ENCODE measurements at places on chromosomes 11 and 22.

GRCh38 chr22:44444341-44445306 lies 53.4 kb downstream of the RTL6 start:
- DNase-seq = no peak

GRCh38 chr11:61082931-61083531 lies 19.3 kb upstream of the CD5 start:
- no peak for DNase-seq

DNA sequence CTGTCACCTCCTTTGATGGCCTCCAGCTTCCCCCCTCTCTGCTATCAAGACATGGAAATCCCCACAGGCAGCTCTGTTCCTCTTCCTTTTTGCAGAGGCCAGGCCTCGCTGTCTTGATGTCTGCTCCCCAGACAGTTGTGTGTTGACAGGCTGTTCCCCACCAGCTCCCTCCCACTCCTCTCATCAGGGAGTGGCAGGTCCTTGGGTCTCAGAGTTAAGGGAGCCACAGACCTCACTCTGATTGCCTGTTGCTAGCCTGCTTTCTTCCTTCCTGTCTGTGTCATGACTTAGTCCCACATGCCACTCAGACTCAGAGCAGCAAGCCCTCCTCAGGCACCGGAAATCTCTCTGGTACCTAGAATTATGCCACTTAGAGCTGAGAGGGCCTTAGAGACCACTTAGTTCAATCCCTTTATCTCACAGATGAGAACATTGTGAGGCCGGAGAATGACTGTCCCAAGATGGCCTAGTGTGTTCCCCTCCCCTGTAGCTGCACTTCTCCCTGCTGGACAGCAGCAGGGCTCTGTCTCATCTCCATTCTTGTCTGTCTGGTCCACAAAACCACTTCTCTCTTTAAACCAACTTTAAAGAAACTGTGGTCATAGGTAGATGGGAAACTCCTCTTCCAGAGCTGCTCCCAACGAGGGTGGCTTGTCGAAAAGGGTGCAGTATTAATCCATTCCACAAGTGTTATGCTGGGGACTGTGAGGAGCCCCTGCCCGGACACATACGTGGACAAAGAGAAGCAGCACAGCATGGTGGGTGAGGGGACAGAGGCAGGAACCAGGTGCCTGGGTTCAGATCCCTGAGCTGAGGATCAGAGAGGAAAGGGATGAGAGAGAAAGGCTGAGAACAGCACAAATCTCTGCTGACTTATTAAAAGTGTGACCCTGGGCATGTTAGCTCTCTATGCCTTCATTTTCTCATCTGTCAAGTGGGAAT lies 4.2 kb downstream of the AMPD3 start:
- DNase-seq = no peak

DNA sequence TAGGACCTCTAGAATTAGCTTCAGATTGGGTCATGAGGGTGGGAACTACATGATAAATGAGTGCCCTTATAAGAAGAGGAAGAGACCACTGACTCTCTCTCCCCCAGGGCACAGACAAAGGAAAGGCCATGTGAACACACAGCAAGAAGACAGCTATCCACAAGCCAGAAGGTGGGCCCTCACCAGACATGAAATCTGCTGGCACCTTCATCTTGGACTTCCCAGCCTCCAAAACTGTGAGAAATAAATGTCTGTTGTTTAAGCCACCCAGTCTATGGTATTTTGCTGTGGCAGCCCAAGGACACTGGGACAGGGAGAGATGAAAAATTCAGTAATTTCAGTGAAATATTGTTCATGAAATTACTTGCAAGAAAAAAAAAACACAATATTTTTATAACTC lies 5.9 kb downstream of the RBFOX2 start:
- no peak for DNase-seq

DNA sequence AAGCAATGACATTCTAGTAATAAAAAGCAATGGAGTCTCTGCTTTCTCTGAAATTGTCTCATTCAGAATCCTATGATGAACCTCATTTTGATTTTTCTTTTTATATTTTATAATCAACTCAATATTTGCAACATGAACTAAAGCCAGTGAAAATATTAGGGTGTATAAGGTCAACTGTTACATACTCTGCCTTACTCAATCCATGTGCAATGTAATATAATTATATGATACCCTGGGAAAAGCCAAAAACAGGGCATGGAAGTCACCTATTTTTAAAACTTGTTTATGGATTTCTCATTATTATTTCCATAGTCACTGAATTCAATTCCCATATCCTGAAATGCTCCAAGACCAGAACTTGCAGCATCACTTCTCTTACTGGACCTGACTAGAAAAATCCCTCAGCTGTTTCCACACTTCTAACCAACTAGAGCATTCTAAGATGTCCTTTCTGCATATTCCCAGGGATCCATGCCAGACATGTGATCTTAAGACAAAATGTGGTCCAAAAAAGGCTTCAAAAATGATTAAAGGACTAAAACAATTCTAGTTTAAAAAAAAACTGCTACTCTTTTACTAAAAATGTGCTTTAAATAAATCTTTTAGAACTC lies 97.3 kb downstream of the GUCY1A2 start:
- DNase-seq = no peak

- DNase-seq = no peak
These were observed 4.0 kb downstream of the STIM1 start for GRCh38 chr11:3859373-3859881.

DNA sequence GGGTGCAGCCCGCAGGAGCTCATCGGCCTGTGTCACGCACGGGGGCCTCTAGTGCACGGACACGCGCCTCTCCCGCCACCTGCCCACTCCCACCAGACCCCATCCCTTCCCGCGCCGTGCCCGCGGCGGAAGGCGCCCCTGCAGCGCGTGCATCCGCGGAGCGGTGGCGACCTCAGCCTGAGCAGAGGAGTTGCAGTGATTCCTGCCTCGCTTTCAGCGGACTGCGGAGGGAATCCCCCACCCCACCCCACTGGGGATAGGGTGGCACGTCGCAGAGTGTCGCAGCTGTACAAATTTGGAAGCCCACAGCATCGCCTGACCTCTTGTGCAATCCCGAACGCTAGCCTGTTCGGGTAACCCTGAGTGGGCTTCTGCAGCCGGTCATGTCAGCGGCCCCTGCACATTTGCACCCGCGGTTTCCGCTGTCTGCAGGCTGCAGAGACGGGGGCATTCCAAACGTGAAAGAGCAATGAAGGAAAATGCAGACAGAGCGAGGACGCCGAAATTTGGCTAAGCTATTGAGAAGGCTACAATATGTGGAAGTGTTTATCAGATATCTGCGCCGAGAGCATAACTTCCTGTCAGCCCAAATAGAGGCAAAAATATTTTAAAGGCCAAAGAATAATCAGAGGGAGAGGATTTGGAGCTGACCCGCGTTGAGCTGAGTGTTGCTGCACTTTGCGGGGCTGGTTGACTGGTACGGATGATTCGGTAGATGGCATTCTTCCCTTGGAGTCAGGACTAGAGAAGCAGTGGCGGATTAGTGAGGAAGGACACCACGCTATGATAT lies 617 bp upstream of the ARHGAP20 start:
- no peak for DNase-seq

DNA sequence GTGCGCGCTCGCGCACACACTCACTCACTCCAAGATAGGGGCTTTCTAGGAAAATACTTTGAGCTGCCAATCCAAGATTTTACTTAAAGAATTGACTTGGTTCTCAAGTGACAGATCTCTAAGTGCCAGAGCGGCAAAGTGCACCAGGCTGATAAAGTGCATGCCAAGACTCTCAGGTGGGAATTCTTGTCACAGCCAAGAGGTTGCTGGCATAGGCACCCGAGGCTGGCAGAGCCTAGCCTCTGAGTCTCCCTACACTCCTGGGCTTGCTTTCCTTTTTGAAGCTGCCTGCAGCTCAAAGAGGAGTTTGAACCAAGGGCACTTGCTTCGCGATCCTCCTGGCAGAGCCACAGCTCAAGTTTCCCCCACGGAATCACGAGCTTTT lies 2.5 kb upstream of the ADM start:
- DNase-seq = no peak

- DNase-seq = no peak
These were observed 51.5 kb downstream of the ELFN2 start for GRCh38 chr22:37375801-37376200.

DNA sequence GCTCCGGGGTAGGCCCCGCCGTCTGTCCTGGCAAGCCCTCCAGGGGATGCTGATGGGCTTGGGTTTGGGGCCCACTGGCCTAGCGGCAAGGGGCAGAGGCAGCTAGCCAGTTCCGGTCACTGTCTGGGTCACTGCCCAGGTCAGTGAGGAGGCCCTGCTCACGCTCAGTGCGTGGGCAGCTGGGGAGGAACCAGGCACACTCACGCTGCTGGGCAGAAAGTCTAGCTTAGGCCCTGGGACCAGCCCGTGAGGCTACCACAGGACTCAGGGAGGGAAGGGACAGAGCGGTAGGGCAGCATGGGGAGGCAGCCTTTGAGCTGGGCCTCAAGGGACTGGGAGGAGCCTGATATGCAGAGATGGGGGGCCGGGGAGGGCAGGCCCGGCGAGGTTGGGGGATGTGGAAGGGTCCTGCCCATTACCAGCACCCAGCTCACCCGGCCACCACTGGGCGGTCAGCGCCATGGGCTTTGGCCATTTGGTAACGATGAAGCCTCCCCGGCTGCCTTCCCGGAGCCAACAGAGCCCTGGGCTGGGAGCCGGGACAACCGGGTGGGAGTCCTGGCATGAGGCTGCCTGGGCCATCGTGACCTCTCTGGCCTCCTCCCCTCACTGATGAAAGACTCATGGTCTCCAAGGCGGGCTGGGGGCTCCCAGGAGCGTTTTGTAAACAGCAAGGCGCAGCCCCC lies 14.2 kb downstream of the SHISAL1 start:
- no peak for DNase-seq

DNA sequence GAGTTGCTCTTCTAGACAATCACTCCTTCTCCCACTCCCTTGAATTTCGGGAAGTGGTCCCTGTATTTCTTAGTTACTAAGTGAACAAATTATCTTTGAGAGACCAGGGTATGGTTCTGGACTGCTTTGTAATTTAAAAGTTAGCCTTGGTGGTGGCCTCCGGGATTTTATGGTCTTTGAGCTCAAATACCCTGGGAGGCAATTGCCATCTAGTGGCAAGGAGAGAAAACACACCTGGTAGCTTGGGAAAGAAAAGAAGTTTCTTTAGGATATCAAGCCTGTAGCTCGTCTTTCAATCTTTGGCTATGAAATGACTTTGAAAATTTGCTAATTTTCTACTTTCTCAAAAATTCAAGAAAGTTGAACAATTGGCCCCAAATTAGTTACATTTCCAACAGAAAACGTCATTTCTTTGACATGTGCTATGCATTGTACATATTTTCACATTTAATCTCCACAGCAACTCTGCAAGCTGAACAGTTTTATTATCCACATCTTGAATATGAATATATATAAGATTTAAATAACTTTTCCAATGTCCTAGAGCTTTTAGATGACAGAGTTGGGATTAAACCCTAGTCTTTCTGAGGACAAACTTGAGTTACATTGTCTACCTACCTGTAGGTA lies 39.1 kb downstream of the MMP27 start:
- DNase-seq = peak; percentile 19

GRCh38 chr11:127000981-127001380 lies 411 bp upstream of the KIRREL3 start:
- DNase-seq = no peak

- no peak for DNase-seq
These were observed 57.3 kb downstream of the PPP6R2 start for GRCh38 chr22:50400406-50400805.

GRCh38 chr11:83449338-83449913 lies 163.3 kb upstream of the CCDC90B start:
- DNase-seq = no peak

GRCh38 chr22:35615156-35615555 lies 2.0 kb downstream of the MB start:
- no peak for DNase-seq

GRCh38 chr22:39953101-39953500 lies 7.1 kb upstream of the TMA7B start:
- DNase-seq = no peak

GRCh38 chr11:126474220-126474619 lies 118.7 kb downstream of the ST3GAL4 start:
- DNase-seq = no peak

DNA sequence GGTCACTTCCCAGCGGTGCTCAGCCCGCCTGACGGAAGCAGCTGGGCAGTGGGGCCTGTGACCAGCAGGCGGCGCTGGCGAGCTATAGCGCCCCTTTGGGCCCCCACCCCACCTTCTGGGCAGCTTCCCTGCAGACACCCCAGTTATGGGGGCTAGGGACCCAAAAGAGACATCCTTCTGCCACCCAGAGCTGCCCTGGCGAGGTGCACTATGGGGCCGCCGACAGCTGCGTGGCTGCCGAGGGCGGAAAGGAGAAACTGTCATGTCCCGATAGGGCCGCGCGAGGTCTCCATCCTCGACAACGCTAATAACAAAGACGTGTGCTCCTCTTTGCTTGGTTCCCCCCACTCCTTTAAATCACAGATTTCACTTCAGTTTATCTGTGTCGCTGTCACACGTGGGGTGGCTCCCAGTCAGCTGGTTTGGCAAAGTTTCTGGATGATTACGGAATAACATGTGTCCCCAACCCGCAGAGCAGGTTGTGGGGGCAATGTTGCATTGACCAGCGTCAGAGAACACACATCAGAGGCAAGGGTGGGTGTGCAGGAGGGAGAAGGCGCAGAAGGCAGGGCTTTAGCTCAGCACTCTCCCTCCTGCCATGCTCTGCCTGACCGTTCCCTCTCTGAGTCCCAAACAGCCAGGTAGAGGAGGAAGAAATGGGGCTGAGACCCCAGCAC lies 673 bp upstream of the MYO7A start:
- DNase-seq = no peak

- DNase-seq = no peak
These were observed 101.6 kb downstream of the MAML2 start for GRCh38 chr11:96241331-96241841.

- no peak for DNase-seq
These were observed 1.6 kb downstream of the RNF141 start for GRCh38 chr11:10539339-10539738.

DNA sequence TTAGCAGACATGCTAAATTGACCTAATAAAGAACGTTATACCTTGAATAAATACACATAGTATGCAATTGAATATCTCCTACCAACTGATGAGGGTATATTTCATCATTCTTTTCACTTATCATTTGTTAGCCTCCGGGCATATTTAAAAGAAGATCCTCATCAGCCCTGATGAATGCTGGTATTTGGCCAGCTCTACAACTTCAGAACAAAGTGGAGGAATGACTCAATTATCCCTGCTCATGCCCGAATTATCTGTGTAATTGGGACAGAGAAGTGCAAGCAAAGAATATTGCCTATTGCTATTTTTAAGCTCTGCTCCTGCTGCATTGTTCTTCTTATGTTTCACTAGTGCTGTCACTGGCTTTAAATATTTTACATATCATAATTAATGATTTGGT lies 622.1 kb downstream of the METTL15 start:
- DNase-seq = peak; percentile 19

- no peak for DNase-seq
These were observed 29.7 kb upstream of the PCF11 start for GRCh38 chr11:83127310-83127637.

DNA sequence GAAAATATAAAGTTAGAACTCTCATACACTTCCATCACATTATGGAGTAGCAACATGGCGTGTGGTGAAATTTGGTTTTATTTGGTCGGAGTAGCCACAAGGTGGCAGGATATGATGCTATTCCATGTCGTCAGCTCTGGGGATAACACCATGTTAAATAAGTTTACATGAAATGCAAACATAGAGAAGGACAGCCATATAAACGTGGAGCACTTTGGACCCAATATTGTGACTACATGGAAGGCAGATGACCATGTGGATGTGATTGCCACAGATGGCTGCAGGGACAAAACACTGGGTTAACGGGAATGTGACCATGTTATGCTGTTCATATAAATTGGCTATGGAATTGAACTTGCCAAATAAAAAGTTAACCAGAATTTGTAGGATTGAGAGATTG lies 21.0 kb downstream of the OR5M11 start:
- DNase-seq = no peak

- no peak for DNase-seq
These were observed 57.4 kb downstream of the NECTIN1 start for GRCh38 chr11:119671561-119672015.
